NCI-H1105 treated with DMSO at 0.1 percent for 48 hours (cell line): ENCODE measurements at places on chromosomes 2 and 18.

DNA sequence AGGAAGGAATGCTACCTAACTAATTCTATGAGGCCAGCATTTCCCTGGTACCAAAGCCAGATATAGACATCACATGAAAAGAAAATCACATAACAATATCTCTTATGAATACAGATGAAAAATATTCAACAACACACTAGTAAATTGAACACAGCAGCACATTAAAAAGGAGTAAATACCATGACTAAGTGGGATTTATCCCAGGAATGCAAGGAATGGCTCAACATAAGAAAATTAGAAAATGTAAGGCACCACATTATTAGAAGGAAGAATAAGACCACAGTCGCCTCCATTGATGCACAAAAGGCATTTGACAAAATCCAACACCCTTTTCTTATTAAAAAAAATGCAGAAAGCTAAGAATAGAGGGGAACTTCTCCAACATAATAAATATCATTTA is 133.9 kb downstream of the TTC32 start:
- DNase-seq, result no peak

- DNase-seq, result no peak
These were observed 20.1 kb upstream of the TCF7L1 start for GRCh38 chr2:85112906-85113625.

DNA sequence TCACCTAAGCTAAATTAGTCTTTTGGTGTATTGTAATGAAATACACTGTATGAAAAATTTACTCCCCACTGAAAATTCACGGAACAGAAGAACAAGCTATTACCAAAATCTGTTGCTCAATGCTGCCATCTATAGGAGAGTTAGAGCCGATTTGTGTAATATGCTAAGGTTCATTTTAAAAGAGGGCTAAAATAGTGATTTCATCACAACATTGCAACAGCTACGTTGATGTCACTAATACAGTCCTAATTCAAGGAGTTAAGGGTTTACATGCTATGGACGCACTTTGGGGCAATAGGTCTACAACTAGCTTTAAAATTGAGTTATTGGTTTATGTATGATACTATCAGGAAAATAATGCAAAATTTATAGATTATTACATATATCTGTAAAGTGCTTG is 3.0 kb upstream of the IRS1 start:
- DNase-seq, result peak; percentile 62

DNA sequence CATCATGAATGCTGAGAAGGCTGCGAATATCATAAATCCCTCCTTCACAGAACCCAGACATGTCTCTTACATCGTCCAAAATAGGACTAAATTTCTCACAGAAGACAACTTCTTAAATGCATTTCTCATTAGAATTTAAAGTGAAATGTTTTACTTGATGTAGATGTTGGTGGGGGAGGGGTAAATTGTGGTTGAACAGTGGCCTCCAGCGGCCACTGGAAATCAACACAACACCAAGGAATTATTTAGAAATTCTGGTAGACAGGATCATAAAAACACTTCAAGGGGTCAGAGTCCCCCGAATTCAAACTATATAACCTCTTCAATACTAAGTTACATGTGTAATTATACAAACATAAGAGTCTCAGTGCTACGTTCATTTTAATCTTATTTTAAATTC is 135.9 kb downstream of the ABCA12 start:
- DNase-seq, result no peak

DNA sequence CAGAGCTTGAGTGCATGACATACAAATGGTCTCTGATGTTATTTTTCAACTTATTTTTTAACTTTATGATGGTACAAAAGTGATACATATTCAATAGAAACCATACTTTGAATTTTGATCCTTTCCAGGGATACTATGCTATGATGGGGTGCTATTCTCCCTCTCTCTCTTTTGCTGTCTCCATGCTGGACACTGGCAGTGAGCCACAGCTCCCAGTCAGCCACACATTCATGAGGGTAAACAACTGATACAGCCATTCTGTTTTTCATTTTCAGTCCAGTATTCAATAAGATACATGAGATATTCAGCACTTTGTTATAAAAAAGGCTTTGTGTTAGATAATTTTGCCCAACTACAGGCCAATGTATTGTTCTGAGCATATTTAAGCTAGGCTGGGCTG is 859.3 kb upstream of the KLHL29 start:
- no peak for DNase-seq

DNA sequence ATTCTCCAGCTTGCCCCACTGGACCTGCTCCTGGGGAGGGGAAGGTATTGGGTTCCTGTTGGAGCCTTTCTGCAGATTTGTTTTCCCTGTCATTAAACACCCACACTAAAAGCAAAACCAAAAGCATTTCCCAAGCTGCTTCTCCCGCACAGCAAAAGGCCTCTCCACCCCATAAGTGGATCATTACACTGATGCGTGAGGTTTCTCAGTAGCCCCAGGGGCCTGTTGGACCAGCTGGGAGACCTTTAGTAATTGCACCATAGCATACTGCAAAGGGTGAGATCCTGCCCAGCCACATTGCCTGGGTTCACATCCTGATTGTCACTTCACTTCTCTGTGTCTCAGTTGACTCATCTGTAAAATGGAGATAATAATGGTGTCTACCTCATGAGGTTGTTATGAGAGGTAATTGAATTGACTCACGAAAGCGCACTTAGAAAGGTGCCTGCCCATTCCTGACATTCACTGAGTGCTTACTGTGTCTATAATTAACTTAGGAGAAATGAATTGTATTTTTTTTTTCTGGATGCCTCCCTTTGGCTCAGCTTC is 43.9 kb downstream of the TOGARAM2 start:
- DNase-seq, result no peak

DNA sequence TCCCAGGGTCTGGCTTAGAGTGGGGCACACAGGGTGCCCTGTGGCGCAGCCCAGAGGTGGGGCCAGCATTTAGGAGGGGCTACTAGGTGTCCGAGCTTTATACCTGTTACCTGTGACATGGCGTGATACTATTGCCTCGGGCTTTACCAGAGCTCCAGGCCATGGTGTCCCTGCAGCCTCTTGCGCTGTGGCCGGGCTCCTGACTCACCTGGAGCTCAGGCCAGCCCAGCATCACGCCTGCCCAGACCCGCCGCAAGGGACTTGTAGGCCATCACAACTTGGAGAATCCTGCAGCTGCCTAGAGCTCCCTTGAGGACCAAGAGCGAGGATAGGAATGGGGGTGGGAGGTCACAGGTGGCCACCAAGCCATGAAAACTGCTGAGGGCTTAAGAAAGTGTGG is 8.0 kb downstream of the INHBB start:
- DNase-seq, result no peak

- DNase-seq, result no peak
These were observed 852.9 kb downstream of the DCDC2C start for GRCh38 chr2:4556135-4556896.

- DNase-seq, result no peak
These were observed 15.2 kb downstream of the PAX3 start for GRCh38 chr2:222283634-222284033.

DNA sequence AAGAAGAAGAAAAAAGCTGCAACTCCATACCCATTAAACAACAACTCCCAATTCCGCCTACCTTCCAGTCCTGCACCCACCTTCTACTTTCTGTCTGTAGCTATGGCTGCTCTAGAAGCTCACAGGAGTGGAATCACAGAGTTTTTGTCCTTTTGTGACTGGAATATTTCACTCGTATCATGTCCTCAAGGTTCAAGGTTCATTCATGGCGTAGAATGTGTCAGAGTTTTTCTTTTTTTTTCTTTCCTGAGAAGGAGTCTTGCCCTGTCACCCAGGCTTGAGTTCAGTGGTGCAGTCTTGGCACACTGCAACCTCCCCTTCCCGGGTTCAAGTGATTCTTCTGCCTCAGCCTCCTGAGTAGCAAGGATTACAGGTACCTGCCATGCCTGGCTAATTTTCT is 97.4 kb upstream of the ODC1 start:
- DNase-seq, result no peak

GRCh38 chr2:220969348-220969747 is 602.8 kb downstream of the EPHA4 start:
- no peak for DNase-seq

GRCh38 chr2:106974891-106975290 is 88.9 kb upstream of the ST6GAL2 start:
- no peak for DNase-seq

DNA sequence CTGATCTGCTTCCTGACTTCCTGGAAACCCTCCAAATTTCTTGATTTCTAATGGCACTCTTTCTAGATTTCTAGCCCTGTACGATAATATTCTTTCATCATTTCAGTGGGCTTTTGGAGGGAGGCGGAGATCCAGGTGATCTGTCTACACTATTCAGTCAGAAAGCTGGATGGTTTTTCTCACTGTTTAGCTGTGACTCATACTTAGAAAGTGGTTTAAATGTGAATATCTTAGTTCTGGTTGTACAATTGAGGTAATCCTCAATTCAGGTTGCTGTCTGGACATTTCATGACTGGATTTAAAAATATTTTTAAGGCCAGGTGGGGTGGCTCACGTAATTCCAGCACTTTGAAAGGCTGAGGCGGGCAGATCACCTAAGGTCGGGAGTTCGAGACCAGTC is 20.8 kb downstream of the SEH1L start:
- DNase-seq, result no peak

DNA sequence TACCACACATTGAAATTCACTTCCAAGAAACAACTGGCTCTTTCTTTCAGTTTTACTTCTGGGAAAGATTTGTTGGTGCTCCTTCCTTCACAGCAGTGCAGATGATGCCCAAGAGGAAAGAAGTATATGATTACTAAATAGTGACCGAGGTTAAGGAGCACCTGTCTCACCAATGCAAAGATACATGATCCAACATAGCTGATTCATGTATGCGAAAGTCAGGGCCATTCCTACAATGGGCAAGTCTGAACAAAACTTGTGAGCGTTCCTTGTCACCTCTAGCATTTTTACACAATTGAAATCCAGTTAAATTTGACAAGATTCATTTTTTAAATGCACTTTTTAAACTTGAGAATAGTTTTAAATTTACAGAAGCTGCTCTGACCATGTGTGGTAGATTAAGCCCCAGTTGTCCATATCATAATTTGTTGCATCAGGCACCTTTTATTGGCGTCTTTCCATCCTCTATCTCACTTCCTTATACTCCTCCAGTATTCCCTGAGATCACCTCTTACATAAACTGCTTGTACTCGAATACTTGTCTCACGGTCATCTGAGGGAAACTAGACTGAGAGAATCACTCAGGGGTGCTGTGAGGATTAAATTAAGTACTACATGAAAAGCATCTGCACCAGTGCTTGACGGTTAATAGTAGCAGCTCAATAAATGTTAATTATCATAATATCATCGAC is 438.8 kb upstream of the CDH20 start:
- DNase-seq, result no peak

DNA sequence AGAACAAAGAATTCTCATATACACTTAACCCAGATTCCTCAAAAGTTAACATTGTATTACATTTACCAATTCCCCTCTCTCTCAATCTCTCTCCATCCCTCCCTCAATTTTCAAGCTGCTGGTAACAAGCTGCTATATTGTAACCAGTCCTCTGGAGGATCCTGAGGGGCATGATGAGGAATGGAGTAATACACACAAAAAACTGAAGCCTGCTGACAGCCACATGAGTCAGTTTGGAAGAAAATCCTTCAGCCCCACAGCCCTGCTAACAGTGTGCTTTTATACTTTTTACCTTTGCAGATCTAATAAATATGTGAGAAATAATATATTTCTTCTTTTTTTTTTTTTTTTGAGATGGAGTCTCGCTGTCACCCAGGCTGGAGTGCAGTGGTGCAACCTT is 165.7 kb upstream of the RAB12 start:
- DNase-seq, result no peak

- no peak for DNase-seq
These were observed 34.7 kb downstream of the MAP4K4 start for GRCh38 chr2:101732199-101732598.

GRCh38 chr2:217743966-217744761 is 258.6 kb downstream of the TNS1 start:
- DNase-seq, result no peak

GRCh38 chr2:9462313-9462712 is 12.0 kb upstream of the IAH1 start:
- DNase-seq, result no peak

DNA sequence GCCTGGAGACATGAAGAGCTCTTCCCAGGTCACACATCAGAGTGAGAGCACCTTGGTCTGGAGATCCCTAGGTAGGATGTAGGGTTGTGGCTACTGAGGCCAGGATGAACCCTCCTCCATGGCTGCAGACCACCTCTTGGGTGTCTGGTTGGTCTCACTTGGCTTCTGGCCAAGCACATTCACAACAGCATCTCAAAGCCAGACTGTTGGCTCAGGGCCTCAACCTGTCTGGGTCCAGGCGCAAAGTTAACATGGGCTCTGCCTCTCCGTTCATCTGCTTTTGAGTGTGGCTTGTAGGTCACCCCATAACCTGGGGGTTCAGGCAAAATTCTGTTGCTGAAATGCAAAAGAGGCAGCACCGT is 40.1 kb downstream of the RHOB start:
- no peak for DNase-seq

DNA sequence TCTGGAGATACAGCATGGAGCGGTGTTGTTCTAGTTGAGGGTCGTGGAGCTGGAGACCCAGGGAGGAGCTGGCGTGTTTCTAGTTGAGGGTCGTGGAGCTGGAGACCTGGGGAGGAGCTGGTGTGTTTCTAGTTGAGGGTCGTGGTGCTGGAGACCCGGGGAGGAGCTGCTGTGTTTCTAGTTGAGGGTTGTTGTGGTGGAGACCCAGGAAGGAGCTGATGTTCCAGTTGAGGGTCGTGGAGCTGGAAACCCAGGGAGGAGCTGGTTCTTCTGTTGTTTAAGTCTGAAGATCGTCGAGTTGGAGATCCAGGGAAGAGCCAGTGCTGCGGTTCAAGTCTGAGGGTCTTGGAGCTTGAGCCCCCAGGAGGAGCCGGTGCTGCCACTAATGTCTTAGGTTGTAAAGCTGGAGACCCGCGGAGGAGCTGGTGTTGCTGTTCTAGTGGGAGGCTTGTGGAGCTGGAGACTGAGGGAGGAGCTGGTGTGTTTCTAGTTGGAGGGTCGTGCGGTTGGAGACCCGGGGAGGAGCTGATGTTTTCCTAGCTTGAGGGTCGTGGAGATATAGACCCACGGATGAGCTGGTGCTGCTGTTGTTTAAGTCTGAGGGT is 155.3 kb downstream of the RTP5 start:
- no peak for DNase-seq

DNA sequence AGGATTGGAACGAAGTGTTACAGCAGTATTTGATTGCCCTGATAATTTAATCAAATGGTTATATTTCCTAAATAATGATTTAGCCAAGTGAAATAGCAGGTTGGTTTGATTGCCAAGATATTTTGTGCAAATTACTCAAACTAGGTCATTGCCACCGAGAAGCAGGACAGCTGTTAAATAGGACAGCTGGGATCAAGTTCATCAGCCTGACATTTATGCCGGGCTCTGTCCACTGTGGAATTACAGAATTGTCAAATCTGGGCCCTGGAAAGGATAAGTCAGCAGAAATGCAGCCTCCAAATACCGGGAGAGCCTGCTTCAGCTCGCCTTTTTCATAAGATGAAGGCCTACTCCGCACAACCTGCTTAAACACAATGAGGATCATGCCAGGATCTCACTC is 73.9 kb upstream of the RPL31 start:
- DNase-seq, result no peak

GRCh38 chr2:7773362-7774360 is 856.4 kb downstream of the RNF144A start:
- DNase-seq, result no peak

- no peak for DNase-seq
These were observed 137.6 kb downstream of the COPS8 start for GRCh38 chr2:237223201-237223861.
